ENCODE measurements at places on chromosomes 13 and 19.

- DNase-seq = no peak
These were observed 37.6 kb upstream of the HOMER3 start for GRCh38 chr19:18978616-18979015.

DNA sequence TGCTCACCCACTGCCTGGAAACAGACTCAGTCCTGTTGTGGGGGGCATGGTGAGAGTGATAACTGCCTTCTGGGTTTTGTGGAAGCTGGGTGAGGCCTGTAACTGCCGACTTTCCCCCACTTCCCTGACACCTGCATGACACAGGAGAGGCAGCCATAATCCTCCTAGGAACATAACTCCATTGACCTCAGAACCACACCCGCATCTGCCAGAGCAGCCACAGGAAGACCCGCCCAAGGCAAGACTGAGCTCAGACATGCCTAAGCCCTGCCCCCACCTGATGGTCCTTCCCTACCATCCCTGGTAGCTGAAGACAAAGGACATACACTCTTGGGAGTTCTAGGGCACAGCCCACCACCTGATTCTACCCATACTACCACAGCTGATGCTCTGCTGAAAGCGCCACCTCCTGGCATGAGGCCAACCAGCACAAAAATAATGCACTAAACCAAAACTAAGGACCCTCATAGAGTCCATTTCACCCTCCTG, 326.7 kb downstream of the RBM26 start:
- DNase-seq = peak; percentile 16

DNA sequence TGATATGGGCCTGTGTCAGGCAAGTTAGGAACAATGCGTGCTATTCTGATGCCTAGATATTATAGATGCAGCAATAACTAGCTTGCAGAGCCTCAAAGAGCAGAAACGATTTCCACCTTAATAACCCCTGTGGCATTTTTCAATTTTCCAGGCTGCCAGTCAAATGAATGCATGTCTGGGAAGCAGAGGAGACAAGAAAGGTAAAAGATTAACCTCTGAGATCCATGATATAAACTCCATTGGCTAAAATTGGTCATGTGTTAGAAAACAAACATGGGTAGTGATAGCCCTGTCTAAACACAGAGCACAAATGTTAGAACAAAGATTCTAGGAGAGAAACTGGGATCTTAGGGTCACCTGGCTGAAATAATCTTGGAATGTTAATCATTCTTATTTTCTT, 811.1 kb downstream of the DIAPH3 start:
- DNase-seq = no peak

DNA sequence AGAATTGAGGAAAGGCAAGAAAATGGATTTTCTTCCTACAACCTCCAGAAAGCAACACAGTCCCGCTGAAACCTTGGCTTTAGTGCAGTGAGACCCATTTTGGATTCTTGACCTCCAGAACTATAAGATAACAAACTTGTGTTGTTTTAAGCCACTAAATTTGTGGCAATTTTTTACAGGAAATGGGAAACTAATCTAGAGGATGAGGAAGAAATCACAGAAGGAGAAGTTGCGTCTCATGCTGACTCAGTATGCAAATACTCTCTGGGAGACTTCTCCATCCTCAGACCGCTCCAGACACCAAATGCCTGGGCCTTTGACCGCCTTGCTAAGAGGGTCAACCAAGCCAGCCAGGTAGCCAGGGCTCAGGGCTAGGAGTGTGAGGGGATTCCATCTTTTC, 13.1 kb upstream of the CEACAM16 start:
- DNase-seq = no peak

DNA sequence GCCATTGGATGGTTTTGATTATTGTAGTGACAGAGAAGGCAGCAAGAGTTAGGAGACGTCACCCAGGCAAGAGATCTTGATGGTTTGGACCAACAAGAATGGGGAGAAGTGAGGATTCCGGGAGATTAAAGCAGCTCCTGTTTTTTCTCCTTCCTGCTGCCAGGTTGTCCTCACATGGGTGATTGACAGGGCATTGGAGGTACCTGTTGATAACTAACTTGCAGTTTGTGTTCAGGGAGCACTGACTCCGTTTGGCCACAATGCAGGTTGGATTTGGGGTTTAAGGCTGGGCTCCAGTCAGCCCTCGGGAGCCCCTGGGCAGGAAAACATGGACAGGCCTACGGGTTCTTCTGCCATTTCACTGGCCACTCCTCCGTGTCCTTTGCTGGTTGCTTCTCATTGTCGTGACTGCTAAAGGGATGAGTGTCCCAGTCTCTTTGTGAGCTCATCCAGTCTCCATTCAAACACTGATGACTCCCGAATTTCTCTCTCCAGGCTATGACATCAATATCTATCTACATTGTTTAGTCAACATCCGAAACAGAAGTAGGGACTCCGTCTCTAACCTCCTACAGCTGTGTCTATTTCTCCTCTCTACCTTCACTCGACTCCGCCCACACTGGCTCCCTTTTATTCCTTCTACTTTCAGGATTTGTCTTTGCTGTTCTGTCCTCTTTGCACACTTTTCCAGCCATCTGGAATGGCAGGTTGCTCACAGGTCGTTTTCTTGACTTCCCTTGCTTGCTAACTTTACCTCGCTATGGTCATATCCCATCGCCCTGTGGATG, 1.3 kb upstream of the PTOV1 start:
- DNase-seq = no peak

DNA sequence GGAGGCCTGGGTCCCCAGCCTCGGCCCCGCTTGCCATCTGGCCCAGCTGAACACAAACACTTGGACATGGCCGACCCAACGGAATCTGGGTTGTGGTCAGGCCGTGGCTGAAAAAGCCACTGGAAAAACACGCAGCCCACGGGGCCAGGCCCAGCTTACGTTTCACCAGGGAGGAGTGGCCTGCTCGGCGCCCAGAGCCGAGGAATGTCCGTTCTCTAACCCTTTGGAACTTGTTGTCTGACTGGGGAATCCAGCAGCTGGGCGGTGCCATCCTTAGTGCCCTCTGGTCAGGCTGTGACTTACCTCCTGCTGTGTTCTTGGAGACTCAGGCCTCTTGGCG, 13.8 kb downstream of the CILP2 start:
- DNase-seq = peak; percentile 40

DNA sequence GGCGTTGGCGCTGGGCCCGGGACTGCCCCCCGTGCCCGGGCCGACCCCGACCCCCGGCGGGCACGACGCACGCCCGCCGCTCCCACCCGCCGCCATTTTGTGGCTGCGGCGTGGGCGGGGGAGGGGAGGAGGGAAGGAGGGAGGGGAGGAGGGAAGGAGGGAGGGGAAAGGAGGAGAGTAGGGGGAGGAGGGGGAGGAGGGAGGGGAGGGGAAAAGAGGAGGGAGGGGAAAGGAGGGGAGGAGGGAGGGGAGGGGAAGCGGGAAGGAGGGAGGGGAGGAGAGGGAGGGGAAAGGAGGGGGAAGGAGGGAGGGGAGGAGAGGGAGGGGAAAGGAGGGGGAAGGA, at the start of gene BTBD2:
Gene BTBD2 (minus strand): TSS at position 107 of the 343 bp plus-strand sequence. CDS start 11 bp downstream, at position 96.
- no peak for DNase-seq

Measured in ELF-1 (cell line).